ENCODE measurements at places on chromosomes 7 and 10. TPM values are rescaled to one million over a fixed set of nuclear protein-coding genes. Genes with fewer than 3 reads are reported as not detected.
A peak's percentile ranks its signal among the peaks of the same experiment; 100 is the strongest.

GRCh38 chr10:96360766-96361165 is 2.0 kb upstream of the OPALIN start:
- no peak for DNase-seq

GRCh38 chr10:4885162-4885561 is 59.2 kb downstream of the AKR1E2 start:
- DNase-seq = no peak

DNA sequence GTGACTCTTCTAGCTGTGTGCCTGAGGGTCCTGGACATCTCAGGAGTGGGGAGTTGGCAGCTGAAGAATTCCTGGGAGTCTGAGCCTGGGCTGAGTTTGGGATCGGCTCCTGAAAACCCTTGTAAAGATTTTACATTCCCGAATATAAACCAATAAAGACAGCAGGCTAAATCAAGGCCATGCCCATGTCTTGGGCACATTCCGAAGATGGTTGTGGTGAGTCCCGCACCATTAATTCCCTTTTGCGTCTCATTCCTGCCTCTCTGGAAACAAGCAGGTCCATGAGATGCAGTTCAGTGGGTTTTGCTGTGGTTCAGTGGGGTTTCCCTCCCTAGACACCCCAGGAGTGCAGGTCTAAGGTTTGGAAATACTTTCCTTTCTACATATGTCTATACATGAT is 90.9 kb downstream of the COL26A1 start:
- no peak for DNase-seq

GRCh38 chr10:71264345-71265200 is 52.2 kb downstream of the UNC5B start:
- no peak for DNase-seq

The MCM10 gene
- 22.8 TPM for total RNA-seq

- DNase-seq = peak; percentile 30
These were observed 12.3 kb downstream of the KLF14 start for GRCh38 chr7:130721486-130722277.

- DNase-seq = no peak
These were observed 426.5 kb upstream of the AKR1E2 start for GRCh38 chr10:4399556-4399955.

Data from Panc1 (cell line).